Cardiac muscle cell (in vitro differentiated cells and primary cell): ENCODE measurements at places on chromosomes 7 and 10.

- no peak for DNase-seq
These were observed 16.4 kb upstream of the PDSS1 start for GRCh38 chr10:26681076-26681475.

DNA sequence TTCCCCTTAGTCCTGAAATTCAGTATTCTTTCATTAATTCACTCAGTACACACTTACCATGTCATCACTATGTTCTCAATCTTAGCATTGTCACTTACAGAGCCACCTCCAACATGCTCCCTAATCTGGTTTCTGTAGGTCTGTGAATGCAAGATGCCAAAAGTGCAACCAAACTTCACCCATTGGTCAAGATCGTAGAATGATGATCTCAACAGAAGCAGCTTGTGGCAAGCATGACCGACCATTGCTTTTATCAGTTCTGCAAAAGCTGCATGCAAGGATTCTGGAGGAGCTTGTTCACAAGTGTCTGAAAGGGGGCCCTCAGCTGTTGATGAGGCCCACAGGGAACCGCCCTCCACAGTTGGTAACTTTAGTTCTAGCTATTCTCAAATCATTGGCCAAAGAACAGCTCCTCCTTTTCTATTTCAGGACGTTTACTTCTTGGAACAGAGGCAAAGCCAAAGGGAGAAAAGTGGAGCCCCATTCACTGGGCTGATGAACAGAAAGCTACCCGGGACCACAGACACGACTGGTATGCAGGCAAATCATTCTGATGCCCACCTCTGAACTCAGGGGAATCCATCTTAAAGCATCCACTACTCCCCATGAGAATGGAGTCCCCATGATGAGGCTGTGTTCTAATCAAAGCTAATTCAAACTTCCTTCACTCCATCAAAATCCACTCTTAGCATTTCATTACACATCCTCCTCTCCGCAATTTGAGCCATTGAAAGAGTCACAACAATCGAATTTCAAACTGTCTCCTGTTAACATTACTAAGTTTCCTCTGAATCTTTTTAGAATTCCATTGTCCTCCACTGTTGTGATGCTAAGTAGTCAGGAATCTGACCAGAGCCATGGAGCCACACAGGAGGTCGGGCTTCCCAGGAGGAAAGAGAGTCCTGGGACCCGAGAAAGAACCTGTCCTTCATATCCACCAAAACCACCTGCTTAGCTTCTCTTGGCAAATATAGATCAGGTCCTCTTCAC is 13.9 kb downstream of the GRB10 start:
- DNase-seq = no peak

DNA sequence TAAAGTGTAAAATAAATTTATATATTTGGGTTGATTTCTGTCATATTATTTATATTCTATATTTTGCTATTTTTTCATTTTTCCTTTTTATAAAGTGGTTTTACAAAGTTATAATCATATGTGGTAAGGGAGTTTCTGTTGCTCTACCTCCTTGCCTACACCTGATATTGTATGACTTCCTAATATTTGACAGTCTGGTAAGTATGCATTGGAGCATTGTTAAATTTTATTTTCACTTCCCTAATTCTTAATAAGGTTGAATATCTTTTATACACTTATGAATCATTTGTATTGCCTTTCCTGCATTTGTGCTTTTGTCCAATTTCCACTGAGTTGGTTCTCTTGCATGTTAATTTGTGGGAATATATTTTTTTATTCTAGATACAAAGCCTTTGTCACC is 492.4 kb downstream of the GRID1 start:
- DNase-seq = no peak

DNA sequence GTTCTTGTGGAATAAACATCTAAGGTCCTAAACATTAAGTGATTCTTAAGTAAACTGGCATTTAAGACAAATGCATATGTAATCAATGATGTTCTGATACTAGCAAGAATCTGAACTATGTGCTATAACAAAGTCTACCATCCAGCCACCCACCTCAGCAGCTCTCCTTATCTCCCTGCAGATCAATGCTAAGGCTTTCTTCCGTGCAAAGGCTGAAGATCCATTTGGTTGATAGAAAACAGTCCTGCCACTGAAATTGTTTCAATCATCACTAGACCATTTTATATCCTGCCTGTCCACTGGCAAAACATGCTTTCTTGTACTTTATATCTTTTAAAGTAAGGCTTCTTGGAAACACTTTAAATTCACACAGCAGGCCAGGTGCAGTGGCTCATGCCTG is 6.3 kb upstream of the SMKR1 start:
- DNase-seq = no peak

DNA sequence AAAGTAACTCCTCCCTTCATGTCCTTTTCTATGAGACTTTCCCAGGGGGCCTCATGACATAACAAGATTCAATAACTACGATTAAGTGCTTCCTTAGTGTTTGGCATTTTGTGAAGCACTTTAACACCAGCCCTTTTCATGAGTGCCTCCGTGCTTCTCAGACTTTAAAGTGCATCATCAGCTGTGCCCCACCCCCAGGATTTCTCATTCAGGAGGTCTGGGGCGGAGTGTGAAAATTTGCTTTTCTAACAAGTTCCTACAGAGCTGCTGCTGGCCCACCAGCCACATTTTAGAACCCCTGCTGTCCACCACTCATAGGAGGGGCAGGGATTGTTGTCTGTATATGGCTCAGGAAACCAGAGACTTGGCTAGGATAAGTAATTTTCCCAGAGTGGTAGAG is 445.3 kb downstream of the LRMDA start:
- DNase-seq = no peak

GRCh38 chr10:44902941-44903545 is 8.1 kb upstream of the TMEM72 start:
- no peak for DNase-seq

DNA sequence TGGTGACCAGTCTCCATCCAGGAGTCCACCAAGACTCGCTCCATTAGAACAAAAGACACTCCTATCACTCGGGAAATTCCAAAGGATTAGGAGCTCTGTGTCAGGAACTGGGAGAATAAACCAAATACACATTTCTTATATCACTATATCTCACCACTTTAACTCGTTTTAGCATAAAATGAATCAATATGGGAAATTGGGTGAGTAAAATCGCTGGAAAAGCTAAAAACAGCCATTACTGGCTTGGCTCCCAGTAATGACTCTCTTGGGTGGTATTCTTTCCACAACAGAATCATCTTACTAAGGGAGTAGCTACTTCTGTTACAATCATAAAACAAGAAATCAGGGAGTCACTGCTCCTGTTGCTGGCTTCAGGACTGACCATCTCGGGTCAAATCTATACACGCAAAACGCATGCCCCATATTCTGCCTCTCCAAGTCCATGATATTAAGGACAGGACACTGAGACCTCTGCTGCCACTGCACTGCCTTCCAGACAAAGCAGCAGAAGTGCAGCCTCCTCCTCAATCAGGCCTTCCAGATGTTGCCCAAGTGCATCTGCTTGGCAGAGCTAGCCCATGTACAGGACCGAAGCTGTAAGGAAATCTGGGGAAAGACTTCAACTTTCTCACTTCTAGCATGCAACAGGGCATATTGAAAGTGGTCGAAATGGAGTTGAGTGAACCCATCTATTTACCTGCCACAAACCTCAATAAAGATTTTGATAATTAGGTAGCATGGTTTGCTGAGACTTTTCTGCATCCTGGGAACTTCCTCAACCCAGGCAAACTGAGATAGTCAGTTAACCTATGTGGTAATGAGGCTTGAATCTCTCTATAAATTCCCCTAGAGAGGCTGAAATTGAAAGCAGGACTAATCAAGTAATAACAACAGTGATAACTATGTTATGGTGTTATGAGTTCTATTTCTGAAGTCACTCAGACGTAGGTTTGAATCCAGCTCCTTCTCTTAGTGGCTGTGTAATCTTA is 14.4 kb upstream of the PANK1 start:
- DNase-seq = peak; percentile 54

DNA sequence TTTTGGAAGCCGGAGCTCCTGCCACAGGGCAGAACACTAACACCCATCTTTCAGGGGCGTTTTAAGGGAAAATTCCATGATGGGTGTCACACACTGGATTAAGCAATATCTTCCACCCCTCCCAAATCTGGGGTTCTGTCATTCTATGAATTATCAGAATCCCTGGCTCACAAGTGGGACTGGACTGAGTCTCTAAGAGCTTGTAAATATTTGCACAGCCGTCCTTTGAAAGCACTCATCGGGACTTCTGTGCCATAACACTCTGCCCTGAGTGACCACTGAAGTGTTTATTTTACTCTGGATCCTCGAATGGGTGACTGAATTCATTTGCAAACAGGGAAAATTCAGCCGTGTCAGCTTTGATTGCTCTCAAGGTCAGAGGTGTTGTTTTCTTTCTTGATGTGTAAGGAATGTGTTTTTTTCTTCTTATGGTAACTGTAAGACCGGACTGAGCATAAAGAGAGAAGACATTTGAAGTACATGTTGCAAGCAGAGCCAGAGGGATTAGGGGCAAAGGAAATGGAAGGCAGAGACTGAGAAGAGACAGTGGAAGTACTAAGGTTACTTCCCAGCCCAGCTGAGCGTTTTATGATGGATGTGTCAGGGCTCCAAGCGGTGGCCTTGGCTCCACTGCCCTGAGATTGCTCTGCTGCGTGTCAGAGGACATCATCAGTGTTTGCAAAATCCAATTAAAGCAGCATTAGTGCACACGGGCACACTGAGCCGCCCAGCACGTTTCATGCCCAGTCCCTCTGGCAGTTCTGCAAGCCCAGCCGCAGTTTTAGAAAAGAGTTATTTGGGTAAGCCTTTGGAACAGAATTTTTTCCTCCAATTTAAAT is 17.7 kb upstream of the GTPBP4 start:
- DNase-seq = peak; percentile 9

DNA sequence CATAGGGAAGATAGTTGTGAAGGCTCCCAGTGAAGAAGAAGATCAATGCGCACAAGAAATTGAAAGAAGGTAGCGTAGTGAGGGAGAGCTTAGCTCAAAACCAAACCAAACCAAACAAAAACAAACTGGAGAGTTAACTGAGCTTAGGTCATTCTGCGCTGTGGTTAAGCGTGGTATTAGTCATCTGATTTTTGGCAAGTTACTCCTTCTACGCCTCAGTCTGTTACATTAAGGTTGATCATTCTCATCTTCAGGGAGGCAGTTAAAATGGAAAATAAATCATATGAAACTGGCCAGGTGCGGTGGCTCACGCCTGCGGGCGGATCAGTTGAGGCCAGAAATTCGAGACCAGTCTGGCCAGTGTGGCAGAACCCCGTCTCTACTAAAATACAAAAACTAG is 259.7 kb downstream of the EXOC4 start:
- peak; percentile 81 for DNase-seq

DNA sequence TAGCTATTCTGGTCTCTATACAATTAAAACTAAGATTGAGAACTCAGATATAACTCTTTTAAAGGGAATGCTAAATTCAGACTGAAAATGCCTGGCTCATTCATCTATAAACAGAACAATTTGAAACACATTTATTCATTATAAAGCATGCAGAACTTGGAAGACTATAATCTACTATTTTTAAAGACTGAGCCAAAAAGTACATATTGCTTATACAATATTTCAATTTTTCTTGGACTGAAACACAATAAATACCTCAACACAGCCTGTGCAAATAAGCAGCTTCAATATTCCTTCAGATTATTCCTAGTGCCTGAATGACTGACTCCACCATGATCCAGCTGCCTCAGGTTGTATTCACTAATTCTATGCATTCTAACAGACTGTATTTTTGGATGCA is 15.5 kb upstream of the PHYH start:
- no peak for DNase-seq

DNA sequence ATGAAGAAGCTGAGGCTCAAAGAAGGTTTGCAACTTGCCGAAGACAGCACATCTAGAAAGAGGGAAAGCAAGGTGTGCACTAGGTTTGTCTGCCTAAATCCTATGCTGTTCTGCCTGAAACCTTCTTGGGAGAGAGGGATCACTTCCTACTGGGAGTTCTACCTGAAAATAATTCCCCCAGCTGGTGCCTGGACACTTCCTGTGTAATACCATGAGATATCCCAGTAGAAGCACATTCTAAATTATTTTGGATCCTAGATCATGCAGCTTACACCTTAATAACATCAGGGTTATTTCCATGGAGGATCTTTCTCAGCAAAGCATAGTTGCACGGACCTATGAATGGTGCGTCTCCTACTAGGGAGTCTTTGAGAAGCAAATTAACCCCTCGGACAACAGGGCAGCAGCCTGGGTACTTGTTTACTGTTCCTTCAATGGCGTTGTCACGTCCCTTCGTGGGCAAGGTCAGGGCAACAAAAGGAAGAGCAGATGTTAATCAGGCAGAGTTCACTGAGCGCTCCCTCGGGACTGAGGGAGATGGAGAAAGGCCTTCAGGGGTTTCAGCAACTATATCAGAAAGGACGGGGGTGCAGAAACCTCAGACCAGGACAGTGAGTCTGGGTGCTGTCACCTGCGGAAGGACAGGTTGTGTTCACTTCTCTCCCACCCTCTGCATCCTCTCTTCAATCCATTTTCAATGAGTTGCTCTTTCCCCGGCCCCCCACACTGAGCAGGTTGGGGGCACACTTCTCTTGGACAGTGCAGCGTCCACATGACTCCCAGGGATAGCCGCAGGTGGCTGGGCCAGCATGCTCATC is 44.0 kb downstream of the OAT start:
- DNase-seq = no peak

GRCh38 chr7:74256491-74257408 is 2.6 kb upstream of the RFC2 start:
- DNase-seq = peak; percentile 95

GRCh38 chr10:16686054-16686902 is 130.9 kb downstream of the RSU1 start:
- DNase-seq = no peak

DNA sequence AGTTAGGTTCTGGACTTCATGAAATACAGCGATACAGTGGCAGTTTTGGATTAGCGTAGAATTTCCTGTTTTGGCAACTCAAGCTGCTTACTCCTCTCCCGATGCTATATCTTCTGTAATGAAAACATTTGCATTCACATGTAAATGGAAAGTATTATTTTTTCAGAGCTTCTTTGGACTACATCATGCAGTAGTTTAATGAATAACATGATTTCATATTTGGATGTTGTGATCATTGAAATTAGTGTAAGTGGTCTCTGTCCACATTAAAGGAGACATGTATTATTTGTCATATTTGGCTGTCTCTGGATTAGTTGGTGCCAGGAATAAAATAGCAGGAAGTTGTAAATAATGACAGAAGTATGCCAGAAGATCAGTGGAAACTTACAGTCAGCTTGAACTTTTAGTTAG is 331.6 kb downstream of the GFRA1 start:
- DNase-seq = no peak

- DNase-seq = no peak
These were observed 72.3 kb downstream of the CLEC2L start for GRCh38 chr7:139595806-139596205.

DNA sequence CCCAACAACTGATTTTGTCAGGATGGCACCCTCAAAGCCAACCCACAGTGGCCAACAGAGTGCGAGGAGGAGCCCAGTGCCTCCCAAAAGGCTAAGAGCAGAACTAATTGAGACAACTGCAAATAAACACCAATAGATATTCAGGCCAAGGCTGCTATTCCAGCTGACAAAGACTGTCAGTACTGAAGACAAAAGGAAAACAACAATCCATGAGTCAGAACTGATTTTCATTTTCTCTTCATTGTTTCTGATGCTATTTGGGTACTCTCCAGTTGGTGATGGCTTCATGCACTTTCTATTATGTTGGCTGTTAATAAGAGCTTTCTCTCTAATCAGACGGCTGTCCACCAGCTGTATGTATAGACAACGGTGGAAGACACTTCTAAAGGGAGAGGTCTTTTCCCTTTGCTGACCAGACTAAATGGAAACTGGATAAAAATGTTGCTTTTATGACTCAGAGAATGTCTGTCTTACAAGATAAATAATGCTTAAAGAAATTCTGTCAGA is 515.9 kb downstream of the PARD3 start:
- peak; percentile 53 for DNase-seq

GRCh38 chr10:95445223-95445836 is 115.8 kb downstream of the SORBS1 start:
- peak; percentile 85 for DNase-seq

GRCh38 chr7:43612128-43612527 is 29.2 kb downstream of the STK17A start:
- DNase-seq = no peak
